Fibroblast of skin of left quadriceps (primary cell): ENCODE measurements at places on chromosomes 13 and 19.
A peak's percentile ranks its signal among the peaks of the same experiment; 100 is the strongest.

DNA sequence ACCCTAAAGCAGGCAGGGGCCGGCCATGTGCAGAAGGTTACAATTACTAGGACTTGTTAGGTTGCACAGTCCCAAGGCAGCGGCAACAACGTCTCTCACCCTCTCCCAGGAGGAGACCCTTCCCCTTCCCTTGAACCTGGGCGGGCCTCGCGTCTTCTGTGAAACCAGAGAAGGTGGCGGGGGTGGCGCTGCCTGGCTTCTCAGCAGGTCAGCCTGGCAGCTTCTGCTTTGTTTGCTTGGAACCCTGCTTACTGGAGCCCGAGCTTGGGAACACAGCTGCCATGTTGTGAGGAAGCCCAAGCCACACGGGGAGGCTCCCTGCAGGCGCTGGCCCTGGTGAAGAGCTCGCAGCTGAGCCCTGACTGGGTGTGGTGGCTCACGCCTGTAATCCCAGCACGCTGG lies 15.5 kb downstream of the MKNK2 start:
- no peak for DNase-seq

DNA sequence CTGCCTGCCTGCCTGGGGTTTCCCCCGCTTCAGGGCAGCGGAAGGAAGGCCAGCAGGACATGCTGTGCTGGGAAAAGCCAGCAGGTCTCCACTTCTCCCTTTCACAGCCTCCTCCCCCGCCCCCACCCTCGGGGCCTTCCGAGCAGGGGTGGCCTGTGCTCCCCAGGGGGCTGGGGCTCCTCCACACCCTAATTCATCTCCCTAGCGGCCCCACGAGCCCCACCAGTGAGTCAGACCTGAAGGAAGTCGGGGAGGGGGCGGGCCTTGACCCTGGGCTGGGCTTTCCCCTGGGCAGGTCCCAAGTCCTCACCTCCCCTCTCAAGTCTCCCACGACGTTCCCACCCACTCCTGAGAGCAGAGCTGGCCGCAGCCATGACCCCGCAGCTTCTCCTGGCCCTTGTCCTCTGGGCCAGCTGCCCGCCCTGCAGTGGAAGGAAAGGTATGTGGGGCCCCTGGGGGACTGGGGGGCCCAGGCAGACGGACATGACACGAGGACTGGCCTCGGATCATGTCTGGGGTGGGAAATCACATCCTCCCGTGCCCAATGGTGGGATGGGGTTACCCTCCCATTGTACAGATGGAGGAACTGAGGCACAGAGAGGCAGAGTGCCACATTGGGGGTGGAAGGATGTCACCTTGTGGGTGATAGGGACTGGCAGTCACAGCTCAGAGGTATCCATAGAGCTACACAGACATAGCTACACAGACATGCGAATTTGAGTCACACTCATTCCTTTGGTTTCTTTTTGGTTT lies at the start of gene EBI3:
EBI3 (plus strand) TSS at position 345 of the 753 bp plus-strand sequence; CDS start at position 373, 28 bp downstream.
- no peak for DNase-seq

GRCh38 chr13:110137680-110138009 lies 169.3 kb downstream of the COL4A1 start:
- DNase-seq, result no peak

DNA sequence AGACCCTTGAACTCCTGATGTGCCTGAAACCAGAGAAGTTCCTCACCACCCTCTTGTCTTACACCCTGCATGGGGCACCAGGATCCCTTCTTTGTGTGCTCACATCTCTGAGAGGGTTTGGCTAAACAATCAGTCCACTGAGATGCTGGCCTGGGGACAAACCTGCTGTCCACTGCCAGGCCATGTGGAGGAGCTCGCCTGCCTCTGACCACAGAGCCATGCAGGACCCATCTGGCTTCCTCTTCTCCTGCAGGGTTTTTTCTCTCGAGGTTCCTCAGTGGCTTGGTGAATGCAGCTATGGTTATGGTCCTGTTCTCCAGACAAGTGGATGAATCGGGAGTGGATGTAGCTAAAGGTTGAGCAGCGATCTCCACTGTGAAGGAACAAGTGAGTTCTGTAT lies 49.1 kb upstream of the MEDAG start:
- no peak for DNase-seq

DNA sequence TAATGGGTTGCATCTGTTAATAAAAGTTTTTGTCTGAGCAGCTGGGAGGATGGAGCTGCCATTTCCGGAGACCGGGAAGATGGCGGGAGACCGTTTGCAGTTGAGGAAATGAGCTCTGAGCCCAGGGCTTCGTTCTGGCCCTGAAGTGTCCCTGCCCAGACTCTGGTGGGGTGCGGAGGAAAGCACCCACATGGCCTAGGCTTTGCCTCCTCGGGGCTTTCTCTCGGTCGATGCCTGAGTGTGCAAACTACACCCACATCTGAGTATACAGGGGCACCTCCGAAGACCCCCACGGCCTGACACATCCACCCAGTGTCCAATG lies 15.6 kb upstream of the NANOS3 start:
- DNase-seq, result no peak

DNA sequence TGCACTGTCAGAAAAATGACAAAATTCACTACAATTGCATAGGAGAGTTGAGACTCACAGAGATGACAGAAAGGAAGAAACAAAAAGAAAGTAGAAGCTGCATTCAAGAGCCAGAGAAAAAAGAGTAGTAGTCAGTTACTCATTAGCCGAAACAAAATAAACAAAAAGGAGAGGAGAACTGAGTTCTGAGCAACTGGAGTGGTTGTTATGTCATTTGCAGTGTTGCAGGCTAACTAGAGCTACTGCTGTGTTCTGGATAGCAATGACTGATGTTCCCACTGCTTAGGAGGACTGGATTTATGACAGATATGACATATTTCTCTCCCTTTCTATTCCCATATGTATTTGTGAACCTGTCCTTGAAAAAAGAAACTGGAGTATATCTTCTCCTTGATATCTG lies 482.6 kb downstream of the RFC3 start:
- no peak for DNase-seq

DNA sequence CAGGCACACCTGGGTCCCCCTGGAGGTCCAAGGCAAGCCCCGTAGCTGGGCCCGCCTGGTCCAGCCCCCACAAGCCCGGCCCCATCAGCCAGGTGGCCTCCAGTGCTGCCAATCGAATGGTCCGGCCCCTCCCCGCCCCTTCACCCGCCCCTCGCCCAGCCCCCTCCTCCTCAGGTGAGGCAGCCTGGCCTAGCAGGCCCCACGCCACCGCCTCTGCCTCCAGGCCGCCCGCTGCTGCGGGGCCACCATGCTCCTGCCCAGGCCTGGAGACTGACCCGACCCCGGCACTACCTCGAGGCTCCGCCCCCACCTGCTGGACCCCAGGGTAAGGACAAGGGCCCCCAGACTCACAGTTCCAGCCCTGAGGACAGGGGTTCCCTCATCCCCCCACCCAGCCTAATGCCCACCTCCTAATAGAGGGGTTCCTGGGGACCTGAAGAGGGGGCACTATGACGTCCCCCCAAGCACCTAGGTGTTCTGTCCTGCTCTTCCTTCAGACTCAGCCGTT lies at the start of gene HPN:
HPN (plus strand) TSS at position 174 of the 508 bp plus-strand sequence. CDS start 786 bp downstream, outside the sequence.
- no peak for DNase-seq

GRCh38 chr19:335072-335471 lies 9.5 kb downstream of the MIER2 start:
- DNase-seq, result no peak

DNA sequence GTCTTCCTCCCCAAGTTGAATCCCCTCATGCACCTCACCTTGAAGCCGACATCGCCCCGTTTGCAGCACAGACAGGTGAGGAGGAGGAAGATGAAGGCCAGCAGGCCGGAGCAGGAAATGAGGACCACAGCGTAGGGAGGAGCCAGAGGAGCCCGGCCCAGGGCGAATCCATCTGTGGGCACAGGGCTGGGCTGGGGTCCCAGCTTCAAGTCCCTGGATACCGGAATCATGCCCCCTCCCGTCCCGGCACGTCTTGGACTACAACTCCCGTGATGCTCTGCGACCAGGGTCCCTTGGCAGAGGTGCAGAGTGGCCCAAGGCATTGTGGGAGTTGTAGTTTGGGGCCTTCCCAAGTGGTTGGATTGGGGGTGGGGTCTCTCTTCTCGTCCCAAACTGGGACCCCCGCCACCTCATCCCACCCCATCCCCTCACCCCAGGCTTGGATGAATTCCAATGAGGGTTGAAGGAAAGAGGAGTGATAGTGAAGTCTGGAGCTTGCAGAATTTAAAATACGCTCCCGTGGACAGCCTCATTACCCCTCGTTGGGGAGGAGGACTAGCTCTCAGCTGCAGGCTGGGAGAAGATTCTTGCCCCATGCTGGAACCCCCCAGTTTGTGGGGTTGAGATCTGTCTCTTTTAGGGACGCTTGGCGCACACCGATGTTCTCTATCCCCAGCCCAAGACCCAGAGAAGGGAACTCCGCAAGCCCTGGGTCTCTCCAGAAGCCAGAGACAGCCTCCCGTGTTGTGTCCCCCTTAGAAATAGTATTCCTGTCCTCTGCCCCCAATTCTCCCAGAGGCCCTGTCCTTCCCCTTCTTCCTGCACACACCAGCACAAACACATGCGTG lies 990 bp downstream of the LMTK3 start:
- DNase-seq, result no peak

- DNase-seq, result no peak
These were observed 171.1 kb downstream of the URI1 start for GRCh38 chr19:30113186-30113585.

- no peak for DNase-seq
These were observed 458.7 kb downstream of the MYO16 start for GRCh38 chr13:109087916-109088623.

DNA sequence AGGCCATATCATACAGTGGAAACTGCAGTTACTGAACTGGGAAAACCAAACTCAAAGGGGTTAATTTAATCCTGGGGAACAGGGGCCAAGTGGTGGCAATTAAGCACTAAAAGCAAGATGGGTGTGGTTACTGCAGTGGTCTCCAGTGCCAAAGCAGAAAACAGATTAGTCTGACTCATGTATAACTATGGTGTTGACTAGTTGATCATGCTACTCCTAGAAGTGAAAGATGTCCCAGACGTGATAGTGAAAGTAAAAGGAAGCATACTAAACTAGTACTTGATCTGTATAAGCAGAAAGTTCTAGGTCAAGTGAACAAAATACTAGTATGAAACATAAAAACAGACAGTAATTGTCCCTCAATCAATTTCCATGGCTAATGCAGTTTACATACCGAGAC lies 360.0 kb upstream of the SLITRK5 start:
- no peak for DNase-seq

GRCh38 chr19:34126966-34127365 lies 45.3 kb upstream of the LSM14A start:
- DNase-seq, result no peak

- no peak for DNase-seq
These were observed 68.2 kb downstream of the LRCH1 start for GRCh38 chr13:46621133-46621532.

DNA sequence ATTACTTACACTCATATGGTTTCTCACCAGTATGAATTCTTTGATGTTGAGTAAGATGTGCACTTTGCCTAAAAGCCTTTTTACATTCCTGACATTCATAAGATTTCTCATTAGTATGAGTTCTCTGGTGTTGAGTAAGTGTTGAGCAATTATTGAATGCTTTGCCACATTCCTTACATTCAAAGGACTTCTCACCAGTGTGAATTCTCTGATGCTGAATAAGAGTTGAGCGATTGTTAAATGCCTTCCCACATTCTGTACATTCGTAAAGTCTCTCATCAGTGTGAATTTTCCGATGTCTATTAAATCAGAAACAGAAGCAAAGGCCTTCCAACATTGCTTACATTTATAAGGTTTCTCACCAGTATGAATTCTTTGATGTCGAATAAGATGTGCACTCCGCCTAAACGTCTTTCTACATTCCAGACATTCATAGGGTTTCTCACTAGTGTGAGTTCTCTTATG lies 14.2 kb upstream of the ZFP30 start:
- no peak for DNase-seq

- DNase-seq, result no peak
These were observed 958 bp downstream of the CA11 start for GRCh38 chr19:48644839-48645619.

- no peak for DNase-seq
These were observed 2.9 kb upstream of the ZNF134 start for GRCh38 chr19:57611113-57611512.

DNA sequence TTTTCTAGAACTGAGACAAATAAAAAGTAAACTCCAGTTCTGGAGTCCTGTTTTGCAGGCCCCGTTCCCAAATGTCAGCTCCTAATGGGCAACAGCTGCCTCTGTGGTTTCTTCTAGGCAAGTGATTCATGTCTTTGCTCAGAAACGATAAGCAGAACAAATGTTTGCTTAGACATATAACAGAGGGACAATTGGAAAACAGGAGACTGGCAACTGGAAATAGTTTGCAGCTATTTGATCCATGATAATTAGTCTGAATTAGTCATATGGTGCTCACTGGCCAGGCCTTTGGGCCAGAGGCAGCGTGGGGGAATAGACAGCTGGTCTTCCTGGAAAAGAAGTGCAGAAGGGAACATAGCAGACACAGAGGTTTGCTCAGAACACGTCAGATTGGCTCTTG lies 29.2 kb upstream of the TSHZ3 start:
- DNase-seq, result peak; percentile 86

- no peak for DNase-seq
These were observed 6.2 kb upstream of the NUP58 start for GRCh38 chr13:25295228-25295627.

GRCh38 chr13:77846173-77846572 lies 72.5 kb downstream of the EDNRB start:
- DNase-seq, result no peak

DNA sequence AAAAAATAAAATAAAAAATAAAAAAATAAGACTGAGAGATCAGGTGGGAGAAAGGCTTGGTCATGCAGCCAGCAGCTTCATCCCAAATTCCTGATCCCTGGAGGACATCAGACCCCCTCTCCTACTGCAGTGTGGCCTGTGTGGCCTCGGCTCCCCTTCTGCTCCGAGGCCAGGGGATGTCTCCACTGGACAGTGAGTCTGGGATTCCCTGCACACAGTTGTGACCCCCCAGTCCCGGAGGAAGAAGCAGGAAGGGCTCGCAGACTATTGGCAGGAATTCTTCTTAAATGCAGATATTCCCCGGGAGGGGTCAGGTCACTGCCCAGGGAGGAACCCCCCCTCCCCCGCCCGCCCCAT lies 41.9 kb downstream of the ZNF627 start:
- no peak for DNase-seq
